Esophagus muscularis mucosa (tissue), 4 donors: ENCODE measurements at places on chromosomes 12 and 14. TPM values are rescaled to one million over a fixed set of nuclear protein-coding genes. Genes with fewer than 3 reads are reported as not detected.
A peak's percentile ranks its signal among the peaks of the same experiment; 100 is the strongest.

DNA sequence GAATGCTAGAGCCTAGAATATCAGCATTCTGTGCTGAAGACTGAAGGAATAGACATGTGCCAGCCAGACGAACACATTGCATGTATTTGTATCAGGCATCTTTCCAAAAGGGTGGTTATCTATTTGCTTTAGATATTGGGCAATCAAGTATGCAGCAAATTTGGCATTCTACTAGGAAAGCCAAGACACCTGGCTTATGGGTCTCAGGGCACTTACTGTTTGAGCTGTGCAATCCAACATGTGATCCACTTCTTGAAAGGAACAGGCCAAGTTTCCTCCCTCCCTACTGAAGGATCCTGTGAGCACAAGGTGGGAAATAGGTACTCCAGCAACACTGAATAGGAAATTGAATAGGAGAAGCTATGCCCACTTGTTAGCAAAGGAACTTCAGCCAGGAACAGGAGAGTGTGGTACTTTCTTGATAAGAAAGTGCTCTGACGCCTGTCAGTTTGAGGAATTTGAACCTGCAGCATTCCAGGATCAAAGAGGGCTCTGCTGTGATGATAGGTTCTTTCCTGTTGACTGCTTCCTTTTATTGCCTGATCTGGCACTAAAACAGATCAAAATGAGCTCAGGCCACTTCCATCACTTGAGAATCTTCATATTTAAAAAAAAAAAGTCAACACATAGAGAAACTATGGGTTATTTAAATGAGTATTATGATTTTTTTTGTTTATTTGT lies 20.6 kb downstream of the OR6S1 start:
- H3K27me3 ChIP-seq: no peaks in the 10 kb centered on the region
- no peak overlapping the region for H3K27ac ChIP-seq
- H3K36me3 ChIP-seq: no peaks in the 10 kb centered on the region
- H3K4me3 ChIP-seq: no peak overlapping the region
- no peak for DNase-seq
- peaks cover 27% of the 10 kb centered on the region for H3K4me1 ChIP-seq

GRCh38 chr14:88750945-88751344 lies 41.8 kb downstream of the EML5 start:
- DNase-seq: no peak
- H3K4me3 ChIP-seq: no peak overlapping the region
- no peaks in the 10 kb centered on the region for H3K4me1 ChIP-seq
- H3K27me3 ChIP-seq: no peaks in the 10 kb centered on the region
- no peak overlapping the region for H3K27ac ChIP-seq

DNA sequence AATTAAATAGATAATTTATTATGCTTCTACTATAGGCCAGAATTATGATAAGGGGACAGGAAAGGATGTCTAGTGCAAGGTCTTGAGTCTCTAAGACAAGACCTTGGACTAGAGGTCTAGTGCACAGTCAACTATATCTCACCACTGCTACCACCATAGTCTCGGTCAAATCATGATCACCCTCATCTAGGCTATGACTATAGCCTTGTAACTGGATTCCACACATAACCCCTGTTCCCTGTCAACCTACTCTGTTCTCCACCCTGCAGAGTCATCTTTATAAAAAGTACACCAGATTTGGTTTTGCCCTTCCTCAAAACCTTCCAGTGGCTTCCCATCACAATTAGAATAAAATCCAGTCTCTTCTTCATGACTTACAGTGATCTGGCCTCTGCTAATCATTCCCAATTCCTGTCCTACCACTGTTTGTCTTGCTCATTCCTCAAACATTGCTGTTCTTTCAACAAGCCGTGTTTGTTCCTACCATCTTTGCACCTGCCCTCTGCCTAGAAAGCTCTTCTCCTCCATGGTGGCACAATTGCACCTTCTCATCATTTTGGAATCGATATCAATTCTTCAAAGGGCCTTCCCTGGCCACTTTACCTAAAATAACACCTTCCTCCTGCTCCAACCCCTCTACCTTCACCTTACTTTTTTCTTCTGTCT lies 169.4 kb downstream of the FOXN3 start:
- no peak overlapping the region for H3K27ac ChIP-seq
- no peaks in the 10 kb centered on the region for H3K36me3 ChIP-seq
- H3K27me3 ChIP-seq: no peaks in the 10 kb centered on the region
- no peak for DNase-seq
- H3K4me1 ChIP-seq: peaks cover 26% of the 10 kb centered on the region

Gene BRMS1L
- total RNA-seq: 6.9 TPM

DNA sequence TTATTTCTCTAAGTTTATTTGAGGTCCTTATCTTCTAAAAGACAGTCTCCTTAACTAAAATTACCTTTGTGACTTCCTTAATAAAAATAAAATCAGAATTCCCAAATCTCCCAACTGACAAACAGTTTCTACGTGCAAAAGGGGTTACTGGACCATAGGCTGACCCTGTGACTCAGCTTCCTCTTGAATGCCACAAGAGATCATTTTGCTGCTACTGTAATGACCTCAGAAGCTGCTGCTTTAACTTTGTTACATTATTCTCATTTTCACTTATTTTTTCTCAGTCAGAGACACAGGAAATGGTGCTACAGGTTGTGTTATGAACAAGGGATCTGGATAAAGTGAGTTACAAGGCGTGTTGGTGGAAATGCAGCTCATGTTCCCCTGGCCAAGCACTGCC lies 132.2 kb upstream of the TMTC2 start:
- no peak for DNase-seq
- H3K4me1 ChIP-seq: no peaks in the 10 kb centered on the region
- H3K27me3 ChIP-seq: no peaks in the 10 kb centered on the region
- no peak overlapping the region for H3K27ac ChIP-seq
- no peak overlapping the region for H3K4me3 ChIP-seq

GRCh38 chr12:80504389-80505163 lies 60.5 kb downstream of the PTPRQ start:
- no peaks in the 10 kb centered on the region for H3K4me1 ChIP-seq
- no peak overlapping the region for H3K4me3 ChIP-seq

DNA sequence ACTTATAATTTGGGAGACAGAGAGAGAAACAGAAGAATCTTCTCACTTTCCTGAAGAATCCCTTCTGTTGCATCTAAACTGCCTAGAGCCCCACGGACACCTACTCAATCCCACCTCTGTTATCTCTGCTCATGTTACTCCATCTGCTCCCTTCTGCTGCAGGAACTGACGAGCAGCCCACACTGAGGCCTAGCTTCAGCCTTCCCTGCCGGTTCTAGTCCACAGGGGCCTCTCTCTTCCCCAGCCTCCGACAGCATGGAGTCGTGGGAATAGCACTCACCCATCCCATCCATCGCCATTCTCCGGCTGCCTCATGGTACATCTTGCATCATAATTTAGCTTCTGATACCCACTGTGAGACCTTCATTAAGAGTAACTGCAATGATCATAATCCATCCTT lies 4.0 kb downstream of the RAB15 start:
- H3K27me3 ChIP-seq: no peaks in the 10 kb centered on the region
- no peaks in the 10 kb centered on the region for H3K36me3 ChIP-seq
- no peak overlapping the region for H3K4me3 ChIP-seq
- peaks cover 23% of the 10 kb centered on the region for H3K4me1 ChIP-seq

DNA sequence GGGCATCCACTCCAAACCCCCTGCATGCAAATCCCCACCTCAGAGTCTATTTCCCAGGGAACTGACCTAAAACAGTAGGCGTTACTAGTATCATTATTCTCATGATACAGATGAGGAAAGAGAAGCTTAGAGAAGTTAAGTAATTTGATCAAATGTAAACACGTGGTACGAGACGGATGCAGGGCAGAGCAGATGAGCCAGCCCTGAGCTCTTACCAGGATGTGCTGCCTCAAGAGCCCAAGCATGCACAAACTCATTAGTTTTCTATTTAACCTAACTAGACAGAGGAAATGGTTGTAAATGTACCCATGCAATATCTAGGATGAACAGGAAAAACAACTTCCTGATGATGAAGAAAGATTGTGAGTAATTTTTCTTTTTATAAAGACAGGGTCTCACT lies 173.3 kb upstream of the RASSF8 start:
- H3K4me1 ChIP-seq: no peaks in the 10 kb centered on the region
- H3K27ac ChIP-seq: no peak overlapping the region
- H3K36me3 ChIP-seq: no peaks in the 10 kb centered on the region
- H3K27me3 ChIP-seq: no peaks in the 10 kb centered on the region

GRCh38 chr12:116698116-116698515 lies 39.8 kb downstream of the SPRING1 start:
- H3K4me3 ChIP-seq: no peak overlapping the region
- peaks cover 9% of the 10 kb centered on the region for H3K4me1 ChIP-seq
- peaks cover 9% of the 10 kb centered on the region for H3K27me3 ChIP-seq
- H3K36me3 ChIP-seq: no peaks in the 10 kb centered on the region
- H3K27ac ChIP-seq: no peak overlapping the region

- no peaks in the 10 kb centered on the region for H3K36me3 ChIP-seq
- H3K4me1 ChIP-seq: no peaks in the 10 kb centered on the region
- H3K4me3 ChIP-seq: no peak overlapping the region
- no peak for DNase-seq
- no peak overlapping the region for H3K27ac ChIP-seq
These were observed 274.2 kb downstream of the SSPN start for GRCh38 chr12:26469421-26470180.

Gene IL22
- not detected for total RNA-seq

GRCh38 chr14:98231210-98231609 lies 1040.8 kb downstream of the BCL11B start:
- peak; percentile 82 for DNase-seq
- H3K27ac ChIP-seq: no peak overlapping the region
- peaks cover 4% of the 10 kb centered on the region for H3K27me3 ChIP-seq
- H3K4me1 ChIP-seq: no peaks in the 10 kb centered on the region

Gene RD3L
- total RNA-seq: not detected

GRCh38 chr12:2681450-2682205 lies 113.1 kb upstream of the FKBP4 start:
- peaks cover 94% of the 10 kb centered on the region for H3K36me3 ChIP-seq
- no peaks in the 10 kb centered on the region for H3K4me1 ChIP-seq
- H3K4me3 ChIP-seq: no peak overlapping the region
- H3K27me3 ChIP-seq: no peaks in the 10 kb centered on the region
- no peak for DNase-seq

DNA sequence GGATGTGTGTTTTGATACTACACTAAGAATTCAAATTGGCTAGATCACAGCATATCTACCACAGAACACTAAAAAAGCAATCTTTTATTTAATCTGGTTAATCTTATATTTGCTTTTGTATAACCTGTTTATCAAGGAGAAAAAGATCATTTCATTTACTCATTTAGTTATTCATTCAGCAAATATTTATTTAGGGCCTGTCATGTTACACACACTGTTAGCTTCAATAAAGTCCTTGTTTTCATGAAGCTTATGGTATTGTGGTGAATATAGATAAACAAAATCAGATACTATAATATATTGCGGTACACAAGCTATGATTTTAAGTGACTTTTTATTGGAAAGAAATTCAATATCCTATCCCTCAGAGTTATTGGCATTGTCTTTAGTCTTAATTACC lies 350.8 kb downstream of the LRFN5 start:
- H3K36me3 ChIP-seq: no peaks in the 10 kb centered on the region
- DNase-seq: no peak
- no peaks in the 10 kb centered on the region for H3K4me1 ChIP-seq
- no peak overlapping the region for H3K27ac ChIP-seq
- no peaks in the 10 kb centered on the region for H3K27me3 ChIP-seq

Gene SLC10A1
- not detected for total RNA-seq

DNA sequence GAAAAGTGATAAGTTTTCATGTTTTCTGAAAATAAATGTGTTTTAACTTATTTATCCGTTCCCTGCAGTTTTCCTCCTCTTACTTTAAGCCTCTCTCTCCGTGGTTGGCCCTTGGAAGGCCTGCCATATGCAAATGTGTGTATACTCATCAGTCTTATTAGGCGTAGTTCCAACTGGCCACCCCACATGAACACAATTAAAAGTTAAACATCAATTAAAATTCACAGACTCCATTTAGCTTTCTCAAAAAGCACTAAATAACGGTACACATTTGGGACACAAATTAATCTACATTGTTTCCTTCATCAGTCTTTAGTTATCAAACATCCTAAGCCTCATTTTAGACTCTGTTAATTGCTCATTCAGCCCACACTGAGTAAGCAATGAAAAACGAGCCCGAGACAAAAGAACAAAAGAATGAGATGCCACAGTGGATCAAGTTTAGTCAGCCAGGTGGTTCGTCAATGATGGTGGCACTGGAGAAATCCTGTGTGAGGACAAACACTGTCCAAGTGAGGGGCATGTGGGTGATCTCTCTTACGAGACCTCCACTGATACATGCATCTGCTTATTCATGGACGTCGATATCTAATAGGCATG lies 76.0 kb upstream of the TMCC3 start:
- H3K4me1 ChIP-seq: no peaks in the 10 kb centered on the region
- H3K4me3 ChIP-seq: no peak overlapping the region
- H3K36me3 ChIP-seq: no peaks in the 10 kb centered on the region
- H3K27ac ChIP-seq: no peak overlapping the region

Gene SCYL2
- total RNA-seq: 46.3 TPM

- no peaks in the 10 kb centered on the region for H3K36me3 ChIP-seq
- H3K27ac ChIP-seq: no peak overlapping the region
- H3K4me1 ChIP-seq: peaks cover 35% of the 10 kb centered on the region
- H3K27me3 ChIP-seq: no peaks in the 10 kb centered on the region
- H3K4me3 ChIP-seq: no peak overlapping the region
These were observed 163.5 kb downstream of the KITLG start for GRCh38 chr12:88416786-88417185.

Gene REM2
- 0.66 TPM for total RNA-seq

DNA sequence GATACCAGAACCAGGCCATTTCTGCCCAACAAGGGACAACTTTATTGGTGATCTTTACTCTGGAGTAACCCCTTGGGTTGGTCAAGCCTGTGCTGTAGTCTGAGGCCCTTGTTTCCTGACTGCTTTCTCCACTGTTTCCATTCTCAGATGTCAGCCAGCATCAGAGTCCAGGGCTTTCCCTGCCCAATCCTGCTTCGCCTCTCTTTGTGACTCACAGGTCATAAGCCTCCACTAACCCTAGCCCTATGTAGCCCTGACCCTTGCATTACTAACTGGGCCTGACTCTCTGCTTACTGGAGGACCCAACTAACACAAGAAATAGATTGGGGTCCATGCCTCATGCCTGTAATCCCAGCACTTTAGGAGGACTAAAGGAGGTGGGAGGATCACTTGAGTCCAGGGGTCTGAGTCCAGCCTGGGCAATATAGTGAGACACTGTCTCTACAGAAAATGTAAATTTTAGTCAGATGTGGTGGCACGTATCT lies 8.6 kb upstream of the SNRNP35 start:
- DNase-seq: no peak
- H3K4me1 ChIP-seq: peaks cover 21% of the 10 kb centered on the region
- no peak overlapping the region for H3K27ac ChIP-seq
